GF-D8 (cell line): ENCODE measurements at places on chromosomes 1 and 21.

DNA sequence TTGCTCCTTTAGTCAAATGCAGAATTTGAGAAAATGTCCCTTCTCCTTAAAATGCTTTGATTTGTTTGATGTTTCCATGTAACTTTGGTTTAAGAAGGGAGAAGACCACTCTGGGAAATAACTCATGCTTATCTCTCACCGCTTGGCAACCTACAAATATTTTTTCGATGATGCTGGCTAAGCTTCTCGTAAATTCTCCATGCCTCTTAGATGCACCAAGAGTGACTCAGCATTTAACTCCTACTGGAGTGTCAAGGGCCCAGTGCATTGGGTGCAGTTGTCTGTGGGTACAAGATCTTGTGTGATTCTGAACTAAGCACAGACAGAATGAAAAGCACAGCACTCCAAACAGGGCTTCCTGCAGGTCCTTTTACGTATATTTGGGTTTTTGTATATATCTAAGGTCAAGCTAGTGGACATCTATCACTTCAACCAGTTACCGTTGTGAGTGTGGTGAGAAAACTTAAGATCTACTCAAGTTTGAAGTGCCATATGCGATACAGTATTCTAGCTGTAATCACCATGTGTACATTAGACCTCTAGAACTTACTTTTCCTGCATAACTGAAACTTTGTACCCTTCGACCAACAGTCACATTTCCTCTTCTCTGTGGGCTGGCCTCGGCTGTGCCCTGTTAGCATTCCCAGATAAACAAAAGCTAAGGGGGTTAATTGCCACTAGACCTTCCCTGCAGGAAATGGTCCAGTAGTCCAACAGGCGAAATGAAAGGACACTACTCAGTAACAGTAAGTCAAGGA lies 55.8 kb downstream of the COL18A1 start:
- DNase-seq, result no peak

GRCh38 chr1:23509896-23510295 lies 21.1 kb downstream of the E2F2 start:
- DNase-seq, result no peak

DNA sequence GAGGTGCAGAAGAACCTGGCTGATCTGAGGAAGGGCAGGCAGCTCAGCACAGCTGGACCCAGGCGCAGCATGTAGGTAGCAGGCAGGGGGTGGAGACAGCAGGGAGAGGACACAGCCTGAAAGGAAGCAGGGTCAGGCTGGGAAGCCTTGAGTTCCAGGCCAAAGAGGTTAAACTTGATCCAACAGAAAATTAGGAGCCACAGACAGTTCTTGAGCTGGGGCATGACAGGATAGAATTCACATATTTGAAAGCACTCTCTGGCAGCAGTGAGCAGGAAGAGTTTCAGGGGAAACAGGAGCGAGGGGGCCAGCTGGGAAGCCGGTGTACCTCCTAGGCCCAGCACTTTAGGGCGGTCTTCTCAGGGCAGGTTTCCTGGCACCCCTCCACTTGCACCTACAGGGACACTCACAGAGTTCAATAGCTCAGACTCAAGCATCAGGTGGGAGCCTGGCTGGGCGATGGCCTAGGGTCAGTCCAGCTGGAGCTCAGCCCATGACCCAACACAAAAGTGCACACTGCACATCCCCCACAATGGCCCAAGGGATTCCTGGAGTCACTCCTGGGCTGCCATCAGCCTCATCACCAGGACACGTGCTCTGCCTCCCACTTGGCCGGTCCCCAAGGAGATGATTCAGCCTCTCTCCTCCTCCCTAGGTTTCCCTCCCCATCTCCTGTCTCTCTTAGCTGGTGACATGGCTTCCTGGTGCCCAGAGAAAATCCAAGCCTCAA lies 22.7 kb downstream of the MATN1 start:
- no peak for DNase-seq

GRCh38 chr1:155884031-155884960 lies 24.9 kb downstream of the SYT11 start:
- DNase-seq, result no peak
